ENCODE measurements at places on chromosomes 5 and 9.

GRCh38 chr9:72935595-72935994, 17.3 kb downstream of the ALDH1A1 start:
- no peak for DNase-seq

GRCh38 chr9:129570450-129571297, 50.2 kb downstream of the C9orf50 start:
- DNase-seq: no peak

DNA sequence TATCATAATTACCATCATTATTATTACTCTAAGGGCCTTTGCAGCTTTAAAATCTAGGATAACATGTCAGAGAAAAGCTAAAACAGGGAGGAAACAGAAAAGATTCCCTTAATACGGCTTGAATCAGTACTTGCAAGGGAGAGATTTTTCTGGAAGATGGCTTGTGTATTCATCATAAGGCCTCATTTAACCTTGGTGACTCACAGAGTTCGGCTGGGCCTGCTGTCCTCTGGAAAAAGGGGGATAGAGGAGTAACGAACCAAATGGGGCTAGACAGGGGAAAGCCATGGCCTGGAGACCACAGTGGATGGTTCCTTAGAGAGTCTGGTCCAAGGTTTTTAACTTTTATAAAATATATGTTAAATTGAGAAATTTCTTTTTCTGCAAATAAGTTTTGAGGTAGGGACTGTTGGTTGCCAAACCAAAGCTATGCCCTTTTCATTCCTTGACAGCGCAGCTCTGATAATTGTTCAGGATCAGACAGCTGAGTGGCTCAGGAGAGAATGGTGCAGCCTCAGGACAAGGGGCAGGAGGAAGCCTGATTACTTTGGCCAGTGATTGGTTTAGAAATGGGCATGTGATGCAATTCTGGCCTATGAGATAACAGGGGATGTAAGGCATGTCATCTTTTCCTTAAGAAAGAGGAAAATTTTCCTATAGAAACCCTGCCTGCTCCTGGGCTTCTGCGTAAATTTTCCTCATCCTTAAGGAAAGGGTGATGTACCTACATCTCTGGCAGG, 25.6 kb upstream of the GSN start:
- no peak for DNase-seq

- no peak for DNase-seq
Observed at GRCh38 chr5:158923799-158924551, 175.7 kb downstream of the EBF1 start.

- DNase-seq: no peak
Observed at GRCh38 chr5:148186248-148187003, 16.4 kb upstream of the SPINK6 start.

- no peak for DNase-seq
Observed at GRCh38 chr5:135851915-135852845, 17.7 kb downstream of the SLC25A48 start.

GRCh38 chr9:120438111-120438510, 141.9 kb downstream of the CDK5RAP2 start:
- DNase-seq: no peak

DNA sequence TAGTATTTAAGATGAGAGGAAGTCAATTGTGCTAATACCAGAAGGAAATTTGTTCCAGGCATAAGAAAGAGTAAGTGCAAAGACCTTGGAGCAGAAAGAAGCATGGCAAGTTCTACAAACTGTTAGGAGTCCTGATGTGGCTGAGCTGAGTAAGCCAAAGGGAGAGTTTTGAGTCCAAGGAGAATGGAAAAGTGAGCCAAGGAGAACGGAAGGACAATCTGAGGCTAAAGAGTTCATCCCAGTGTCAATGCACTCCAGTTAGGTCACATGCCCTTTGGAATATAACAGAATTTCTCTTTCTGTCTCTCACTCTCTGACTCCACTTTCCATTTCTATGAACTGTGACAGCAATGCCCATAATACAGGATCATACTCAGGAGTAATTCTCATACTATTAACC, 224.7 kb downstream of the CAAP1 start:
- DNase-seq: no peak

DNA sequence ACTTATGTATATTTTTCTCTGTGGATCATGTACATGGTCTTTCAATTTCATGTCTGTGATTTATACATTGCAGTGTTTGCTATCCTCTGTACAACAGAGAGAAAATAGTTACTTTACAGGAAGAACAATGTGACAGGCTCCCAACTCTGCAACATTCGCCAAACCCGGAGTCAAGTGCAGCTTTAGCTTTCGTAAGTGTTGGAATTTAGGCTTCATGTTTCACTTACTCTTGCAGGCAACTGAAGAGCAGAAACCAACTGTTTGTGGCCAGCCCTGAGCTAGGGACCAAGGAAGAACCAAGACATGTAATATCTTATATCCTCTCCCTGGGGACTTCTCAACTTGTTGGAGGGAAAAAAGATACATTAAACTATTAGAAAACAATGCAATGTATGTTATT, 147.9 kb downstream of the C5orf15 start:
- DNase-seq: no peak

DNA sequence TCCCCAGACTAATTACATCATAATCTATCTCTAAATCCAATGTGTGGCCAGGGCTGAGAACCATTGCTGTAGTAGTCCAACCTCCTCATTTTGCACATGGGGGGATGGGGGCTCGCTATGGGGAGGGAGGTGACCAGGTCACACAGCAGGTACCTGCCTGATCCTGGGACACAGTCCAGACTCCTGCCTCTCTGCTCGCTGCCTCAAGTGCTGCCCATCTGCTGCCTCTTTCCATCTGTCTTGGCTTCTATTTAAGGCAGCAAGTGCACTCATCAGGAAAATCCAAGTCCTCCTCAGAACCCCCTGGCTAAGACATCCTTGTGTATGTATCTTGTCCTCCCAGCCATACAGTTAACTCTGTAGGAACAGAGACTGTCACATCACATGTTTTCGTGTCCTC, 57.7 kb upstream of the FRRS1L start:
- DNase-seq: no peak

DNA sequence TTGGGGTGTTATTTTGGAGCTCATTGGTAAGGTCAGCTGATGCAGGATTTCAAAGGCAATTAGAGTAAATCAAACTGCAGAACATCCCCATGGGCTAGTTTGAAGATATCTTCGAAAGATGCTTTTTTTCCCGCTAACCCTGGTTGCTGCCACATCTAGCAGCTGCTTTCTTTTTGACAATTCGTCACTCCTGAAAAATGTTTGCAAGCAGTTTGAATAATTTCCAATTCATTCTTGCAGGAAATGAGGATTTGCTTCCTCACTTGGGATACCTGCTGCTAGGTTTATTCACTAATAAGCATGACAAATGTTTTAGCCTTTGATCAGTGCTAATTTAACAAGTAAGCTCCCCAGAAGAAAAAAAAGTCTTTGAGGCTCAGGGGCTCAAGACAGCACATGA, 649.6 kb upstream of the RORB start:
- no peak for DNase-seq

GRCh38 chr5:129387944-129388343, 72.2 kb upstream of the ADAMTS19 start:
- no peak for DNase-seq

- no peak for DNase-seq
Observed at GRCh38 chr5:99369797-99370593, 441.2 kb upstream of the CHD1 start.

- no peak for DNase-seq
Observed at GRCh38 chr9:25935188-25935587, 256.9 kb upstream of the TUSC1 start.

GRCh38 chr5:145941448-145942130, 5.2 kb downstream of the SH3RF2 start:
- DNase-seq: no peak

DNA sequence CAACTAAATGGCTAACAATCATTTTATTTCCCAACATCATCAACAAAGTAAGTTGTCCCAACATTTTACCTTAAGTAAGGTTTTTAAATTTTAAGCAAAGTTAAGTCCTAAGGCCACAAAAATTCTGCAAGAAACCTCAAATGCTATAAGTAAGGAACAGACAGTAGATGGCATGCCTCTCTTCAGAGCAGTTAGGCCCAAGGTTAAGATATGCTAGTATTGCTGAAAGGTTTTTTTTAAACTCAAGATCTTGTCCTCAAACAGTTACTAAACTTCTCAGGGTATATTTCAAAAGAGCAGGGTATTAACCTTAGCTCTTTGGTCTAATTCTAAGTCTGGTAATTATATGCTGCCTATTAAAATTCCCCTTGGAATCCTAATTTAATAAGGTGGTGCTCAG, 35.1 kb downstream of the PJA2 start:
- no peak for DNase-seq

- no peak for DNase-seq
Observed at GRCh38 chr5:138824924-138825863, 49.9 kb downstream of the LRRTM2 start.

- no peak for DNase-seq
Observed at GRCh38 chr5:177085985-177086653, 596 bp upstream of the FGFR4 start.

DNA sequence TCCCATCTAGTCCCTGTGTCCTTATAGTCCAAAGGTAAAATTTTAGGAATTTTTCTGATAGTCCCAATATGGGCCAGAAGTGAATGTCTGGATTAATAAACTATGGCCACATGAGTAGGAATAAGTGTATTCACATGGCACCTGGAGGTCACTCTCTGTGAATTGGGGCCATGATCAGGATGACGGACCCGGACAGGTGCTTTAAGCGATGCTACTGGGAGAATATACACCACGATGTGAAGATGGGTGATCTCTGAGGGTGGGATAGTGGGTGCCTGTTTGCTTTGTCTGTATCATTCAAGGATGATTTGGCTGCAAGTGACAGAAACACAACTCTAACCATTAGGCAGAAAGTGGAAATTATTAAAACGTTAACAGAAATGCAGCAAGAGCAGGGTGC, 101.2 kb downstream of the UGCG start:
- no peak for DNase-seq

- DNase-seq: no peak
Observed at GRCh38 chr9:35110327-35110761, 5.3 kb downstream of the ATOSB start.

GRCh38 chr5:172044631-172045314, 38.3 kb upstream of the FBXW11 start:
- DNase-seq: no peak

DNA sequence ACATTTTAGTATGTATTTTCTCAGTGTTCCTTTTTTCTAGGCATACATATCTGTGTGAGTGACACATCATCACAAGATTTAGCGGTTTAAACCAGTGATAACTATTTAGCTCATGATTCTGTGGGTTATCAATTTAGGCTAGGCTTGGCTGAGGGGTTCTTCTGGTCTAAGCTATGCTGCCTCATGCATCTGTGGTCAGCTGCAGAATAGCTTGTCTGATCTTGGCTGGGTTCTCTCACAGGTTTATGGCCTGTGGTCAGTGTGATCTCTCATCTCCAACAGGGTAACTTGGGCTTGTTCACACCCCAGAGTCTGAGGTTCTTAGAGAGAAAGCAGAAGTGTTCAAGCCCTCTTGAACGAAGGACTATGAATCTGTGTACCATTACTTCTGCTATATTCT, 363.3 kb downstream of the KDM4C start:
- no peak for DNase-seq

DNA sequence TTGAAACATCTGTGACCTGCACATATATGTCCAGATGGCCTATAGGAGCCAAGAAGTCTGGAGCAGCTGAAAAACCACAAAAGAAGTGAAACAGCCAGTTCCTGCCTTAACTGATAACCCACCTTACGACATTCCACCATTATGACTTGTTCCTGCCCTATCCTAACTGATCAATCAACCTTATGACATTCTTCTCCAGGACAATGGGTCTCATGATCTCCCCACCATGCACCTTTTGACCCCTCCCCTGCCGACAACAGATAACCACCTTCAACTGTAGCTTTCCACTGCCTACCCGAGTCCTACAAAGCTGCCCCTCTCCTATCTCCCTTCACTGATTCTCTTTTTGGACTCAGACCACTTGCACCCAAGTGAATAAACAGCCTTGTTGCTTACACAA, 233.8 kb downstream of the CCDC171 start:
- DNase-seq: no peak

- no peak for DNase-seq
Observed at GRCh38 chr5:125775896-125776295, 647.3 kb upstream of the GRAMD2B start.

- DNase-seq: no peak
Observed at GRCh38 chr9:126696401-126697145, 82.8 kb downstream of the LMX1B start.

DNA sequence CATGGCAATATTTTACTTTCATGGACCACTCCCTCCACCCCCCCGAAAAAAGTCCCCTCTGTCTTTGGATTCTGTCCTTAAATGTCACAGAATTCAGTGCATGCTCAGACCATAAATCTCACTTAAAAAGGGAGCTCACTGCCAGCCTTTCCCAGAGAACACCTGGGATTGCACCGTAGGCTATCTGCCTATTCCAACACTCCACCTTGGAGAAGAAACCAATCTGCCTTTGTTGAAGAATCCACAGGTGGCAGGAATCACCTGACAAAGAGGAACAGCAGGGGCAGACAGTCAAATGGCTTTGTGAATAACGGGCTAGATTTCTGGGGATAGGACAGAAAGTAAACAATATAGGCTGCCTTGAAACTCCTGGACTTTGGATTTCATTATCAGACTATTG, 306.7 kb upstream of the BRINP1 start:
- DNase-seq: no peak

- no peak for DNase-seq
Observed at GRCh38 chr5:6356578-6357164, 21.7 kb downstream of the MED10 start.

GRCh38 chr5:126385524-126386502, 37.4 kb upstream of the GRAMD2B start:
- no peak for DNase-seq

- no peak for DNase-seq
Observed at GRCh38 chr5:134071614-134072207, 42.8 kb upstream of the TCF7 start.

GRCh38 chr5:145854651-145855258, 18.1 kb downstream of the GRXCR2 start:
- no peak for DNase-seq

- DNase-seq: no peak
Observed at GRCh38 chr5:179906795-179907555, 722 bp downstream of the TBC1D9B start.

Measured in stimulated activated CD4-positive, alpha-beta T cell treated with anti-CD3 and anti-CD28 coated beads, Interleukin-1b, Interleukin-23, amount 100 ng/mL, for 24 hours (primary cell).